ENCODE measurements at places on chromosomes 2 and 18.

- no peak for DNase-seq
Measured at GRCh38 chr2:128449226-128450061, 130.8 kb upstream of the HS6ST1 start.

- no peak for DNase-seq
Measured at GRCh38 chr2:214019973-214020345, 390.9 kb upstream of the VWC2L start.

- DNase-seq: no peak
Measured at GRCh38 chr2:136126021-136126420, 8.1 kb upstream of the CXCR4 start.

DNA sequence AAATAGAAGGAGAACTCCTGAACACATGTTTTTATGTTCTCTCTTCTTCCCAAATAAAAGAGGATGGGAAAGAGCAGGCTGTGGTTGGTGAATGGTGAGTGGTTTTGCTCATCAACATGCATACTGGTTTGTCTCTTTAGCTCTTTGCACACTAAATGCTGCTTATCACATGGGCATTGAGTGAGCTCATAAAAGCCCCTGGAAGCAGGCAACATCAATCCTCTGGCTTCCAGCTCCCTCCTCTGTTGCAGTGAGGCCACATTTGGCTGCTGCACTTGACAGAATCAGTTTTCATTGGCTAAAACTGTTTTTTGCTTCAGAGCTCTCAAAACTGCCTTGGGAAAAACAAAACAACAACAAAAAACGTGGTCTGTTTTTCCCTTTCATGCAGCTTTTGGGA lies 1308.2 kb upstream of the NRXN1 start:
- DNase-seq: no peak

DNA sequence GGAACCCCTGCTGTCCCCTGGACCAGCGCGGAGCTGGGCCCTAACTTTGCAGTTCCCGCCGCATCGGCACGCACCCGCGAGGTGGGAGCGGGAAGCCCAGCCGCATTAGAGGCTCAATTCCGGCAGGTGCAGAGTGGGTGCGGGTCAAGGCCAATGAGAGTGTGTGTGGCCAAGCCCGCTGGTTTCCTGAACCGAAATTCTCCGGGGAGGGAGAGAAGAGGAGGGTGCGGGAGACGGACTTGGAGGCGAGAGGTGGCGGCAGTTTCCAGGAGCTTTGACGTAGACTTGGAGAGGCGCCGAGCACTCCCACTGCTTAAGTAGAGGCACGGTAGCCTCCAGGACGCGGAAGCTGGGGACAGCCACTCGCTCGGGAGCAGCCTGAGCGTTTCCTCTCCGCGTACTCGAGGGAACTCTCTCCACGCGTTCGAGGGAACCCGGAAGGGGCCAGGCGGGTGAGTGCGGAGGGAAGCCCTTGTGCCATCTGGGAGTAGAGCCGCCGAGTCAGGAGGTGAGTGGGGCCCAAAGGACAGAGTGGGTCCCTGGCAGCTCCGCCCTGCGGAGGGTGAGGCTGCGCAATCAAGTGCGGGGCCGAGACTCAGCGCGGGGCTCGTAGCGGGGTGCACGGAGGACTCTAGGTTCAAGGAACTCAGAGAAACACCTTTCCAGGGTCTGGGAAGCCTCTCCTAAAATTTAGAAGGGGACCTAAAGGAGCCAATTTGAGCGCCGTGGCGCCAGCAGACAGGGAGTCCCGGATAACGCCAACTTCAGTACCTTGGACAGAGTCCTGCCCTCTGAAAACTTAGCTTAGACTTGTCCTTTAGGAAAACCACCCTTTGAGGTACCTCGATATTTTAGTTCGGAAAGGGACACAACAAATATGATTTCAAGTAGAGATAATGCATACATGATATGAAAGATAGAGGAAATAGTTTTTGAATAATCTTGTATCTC lies at the start of gene FAM237A:
Gene FAM237A, plus strand, starts transcription at position 413 of the 951 bp plus-strand sequence. CDS start 1,750 bp downstream, outside the sequence.
- peak; percentile 3 for DNase-seq

Measured in activated T-cell treated with anti-CD3 and anti-CD28 coated beads for 48 hours (primary cell).